Peyer's patch (tissue), 4 donors: ENCODE measurements at places on chromosomes 16 and 17.

DNA sequence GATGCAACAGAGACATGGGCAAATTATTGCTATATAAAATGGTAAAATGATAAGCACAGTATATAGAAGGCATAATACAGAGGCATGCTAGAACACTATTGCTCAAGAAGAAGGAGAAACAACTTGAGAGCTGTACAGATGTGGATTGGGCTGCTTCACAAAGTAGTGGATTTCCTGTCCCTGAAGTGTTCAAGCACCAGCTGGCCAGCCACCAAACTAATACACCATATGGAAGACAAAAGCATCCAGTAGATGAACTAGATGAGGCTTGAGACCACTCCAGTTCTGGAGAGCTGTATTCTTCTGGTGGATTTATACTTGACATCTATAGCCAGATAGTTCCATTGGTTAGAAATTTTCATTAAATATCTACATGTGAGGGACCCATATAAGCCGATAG, 134.1 kb upstream of the GNAO1 start:
- no peak overlapping the region for H3K27ac ChIP-seq
- H3K27me3 ChIP-seq: no peaks in the 10 kb centered on the region
- H3K4me1 ChIP-seq: no peaks in the 10 kb centered on the region
- no peak for DNase-seq
- no peaks in the 10 kb centered on the region for H3K36me3 ChIP-seq
- H3K4me3 ChIP-seq: no peak overlapping the region

- no peaks in the 10 kb centered on the region for H3K27me3 ChIP-seq
- no peaks in the 10 kb centered on the region for H3K36me3 ChIP-seq
- no peaks in the 10 kb centered on the region for H3K4me1 ChIP-seq
- no peak overlapping the region for H3K27ac ChIP-seq
Observed at GRCh38 chr17:72175787-72176515, 55.1 kb downstream of the SOX9 start.

DNA sequence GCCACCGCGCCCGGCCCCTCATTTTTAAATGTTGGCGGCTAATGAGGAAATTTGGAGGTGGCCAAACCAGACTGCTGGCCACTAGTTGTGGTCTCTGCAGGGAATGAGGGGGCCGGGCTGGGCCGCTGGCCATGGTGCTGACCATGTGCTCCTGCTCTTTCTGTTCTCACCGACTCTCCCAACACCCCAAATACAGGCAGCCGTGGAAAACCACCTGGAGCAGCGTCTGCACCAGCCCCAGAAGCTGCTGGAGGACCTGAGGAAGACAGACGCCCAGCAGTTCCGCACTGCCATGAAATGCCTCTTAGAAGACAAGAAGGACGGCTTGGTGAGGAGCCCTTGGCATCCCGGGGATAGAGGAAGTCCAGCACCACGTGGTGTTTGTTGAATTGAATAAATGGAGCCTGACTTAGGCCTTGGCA, 21.3 kb downstream of the OTOA start:
- no peaks in the 10 kb centered on the region for H3K4me1 ChIP-seq
- no peaks in the 10 kb centered on the region for H3K27me3 ChIP-seq
- H3K4me3 ChIP-seq: no peak overlapping the region
- no peaks in the 10 kb centered on the region for H3K36me3 ChIP-seq
- no peak for DNase-seq

DNA sequence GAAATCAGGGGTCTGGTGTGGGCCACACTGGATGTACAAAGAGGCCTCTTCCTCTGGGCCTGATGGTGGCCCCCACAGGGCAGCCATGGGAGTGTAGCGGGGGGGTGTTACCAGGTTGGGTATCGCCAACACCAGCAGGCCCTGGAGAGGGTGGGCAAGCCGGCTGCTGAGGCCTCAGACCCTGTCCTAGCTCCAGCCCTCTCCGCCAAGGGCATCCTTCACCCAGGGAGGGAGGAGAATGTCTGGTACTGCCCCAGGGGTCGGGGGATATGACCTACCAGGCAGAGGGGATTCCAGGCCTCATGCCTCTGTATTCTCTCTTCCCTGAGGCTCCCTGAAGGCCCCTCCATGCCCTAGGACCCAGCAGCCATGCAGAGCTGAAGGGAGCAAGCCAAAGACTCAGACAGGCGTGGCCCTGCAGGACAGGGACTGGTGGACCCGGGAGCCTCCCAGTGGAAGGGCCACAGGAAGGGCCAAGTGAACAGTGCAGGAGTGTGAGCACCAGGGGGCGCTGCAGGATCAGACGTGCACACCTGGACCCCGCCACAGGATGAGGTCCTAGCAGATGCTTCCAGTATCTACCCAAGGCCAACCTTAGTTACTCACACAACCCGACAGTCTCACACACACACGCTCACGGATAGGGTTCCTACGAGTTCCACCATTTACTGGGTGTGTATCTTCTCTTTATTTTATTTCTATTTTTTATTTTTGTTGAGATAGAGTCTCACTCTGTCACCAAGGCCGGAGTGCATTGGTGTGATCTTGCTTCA, 10.9 kb upstream of the CES4A start:
- no peak overlapping the region for H3K4me3 ChIP-seq
- DNase-seq: peak; percentile 95
- no peaks in the 10 kb centered on the region for H3K36me3 ChIP-seq
- H3K27me3 ChIP-seq: no peaks in the 10 kb centered on the region
- no peak overlapping the region for H3K27ac ChIP-seq
- H3K4me1 ChIP-seq: no peaks in the 10 kb centered on the region

GRCh38 chr16:49712542-49712941, 143.4 kb downstream of the ZNF423 start:
- no peaks in the 10 kb centered on the region for H3K36me3 ChIP-seq
- no peak overlapping the region for H3K4me3 ChIP-seq
- H3K27ac ChIP-seq: no peak overlapping the region
- no peaks in the 10 kb centered on the region for H3K4me1 ChIP-seq
- H3K27me3 ChIP-seq: no peaks in the 10 kb centered on the region
- no peak for DNase-seq

DNA sequence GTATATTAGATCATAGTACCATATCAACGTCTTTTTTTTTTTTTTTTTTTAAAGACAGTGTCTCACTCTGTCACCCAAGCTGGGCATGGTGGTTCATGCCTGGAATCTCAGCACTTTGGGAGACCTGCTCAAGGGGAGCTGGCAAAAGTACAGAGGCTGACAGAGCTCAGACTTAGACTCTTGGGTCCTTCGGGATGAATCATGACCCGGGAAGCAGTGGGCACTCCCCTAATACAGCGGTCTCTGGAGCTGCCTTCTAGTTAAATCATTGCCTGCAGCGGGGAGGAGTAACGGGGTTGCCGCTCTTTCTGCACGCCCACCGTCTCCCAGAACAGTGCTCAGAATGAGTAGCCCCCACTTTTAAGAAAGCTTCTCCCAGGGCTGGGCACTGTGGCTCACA, 174.4 kb downstream of the CPPED1 start:
- DNase-seq: no peak
- no peaks in the 10 kb centered on the region for H3K36me3 ChIP-seq
- no peak overlapping the region for H3K27ac ChIP-seq
- no peaks in the 10 kb centered on the region for H3K27me3 ChIP-seq
- H3K4me1 ChIP-seq: no peaks in the 10 kb centered on the region
- no peak overlapping the region for H3K4me3 ChIP-seq
